ENCODE measurements at places on chromosomes 7 and 10.

DNA sequence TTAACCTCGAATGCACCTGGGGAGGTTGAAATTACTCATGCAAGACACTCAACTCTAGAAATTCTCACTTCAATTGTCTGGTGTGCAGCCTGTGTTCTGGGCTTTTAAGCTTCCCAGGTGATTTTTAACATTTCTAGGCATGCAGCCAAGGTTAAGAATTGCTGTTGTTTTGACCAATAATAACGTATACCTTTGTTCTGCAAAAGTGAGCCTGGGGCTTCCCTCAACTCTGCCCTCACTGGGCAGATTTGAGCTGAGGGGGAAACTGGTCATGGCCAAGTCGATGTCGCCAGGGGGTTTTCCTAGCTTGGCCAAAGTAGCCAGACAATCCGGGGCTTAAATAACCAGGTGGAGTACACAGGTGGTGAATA, 568 bp downstream of the PRSS2 start:
- DNase-seq: no peak

DNA sequence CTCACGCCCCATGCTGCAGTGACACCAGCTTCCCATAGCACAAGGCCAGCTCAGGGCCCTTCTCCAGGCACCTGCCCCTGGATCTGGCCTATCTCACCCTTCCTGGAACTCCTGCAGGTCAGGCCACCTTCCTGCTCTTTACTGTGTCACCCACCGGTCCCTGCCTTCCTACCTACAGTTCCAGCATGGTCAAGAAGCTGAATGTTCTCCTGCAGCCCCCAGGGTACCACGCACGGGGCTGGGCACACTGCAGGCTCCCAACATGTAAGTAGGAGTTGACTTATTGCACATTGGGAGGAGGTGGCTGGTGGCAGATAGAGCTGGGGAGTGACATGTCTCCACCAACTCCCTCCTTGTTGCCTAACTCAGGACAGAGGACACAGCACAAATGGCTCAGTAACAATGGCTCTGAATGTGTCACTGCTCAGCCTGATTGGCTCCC, 14.5 kb downstream of the ITPRIP start:
- DNase-seq: no peak

DNA sequence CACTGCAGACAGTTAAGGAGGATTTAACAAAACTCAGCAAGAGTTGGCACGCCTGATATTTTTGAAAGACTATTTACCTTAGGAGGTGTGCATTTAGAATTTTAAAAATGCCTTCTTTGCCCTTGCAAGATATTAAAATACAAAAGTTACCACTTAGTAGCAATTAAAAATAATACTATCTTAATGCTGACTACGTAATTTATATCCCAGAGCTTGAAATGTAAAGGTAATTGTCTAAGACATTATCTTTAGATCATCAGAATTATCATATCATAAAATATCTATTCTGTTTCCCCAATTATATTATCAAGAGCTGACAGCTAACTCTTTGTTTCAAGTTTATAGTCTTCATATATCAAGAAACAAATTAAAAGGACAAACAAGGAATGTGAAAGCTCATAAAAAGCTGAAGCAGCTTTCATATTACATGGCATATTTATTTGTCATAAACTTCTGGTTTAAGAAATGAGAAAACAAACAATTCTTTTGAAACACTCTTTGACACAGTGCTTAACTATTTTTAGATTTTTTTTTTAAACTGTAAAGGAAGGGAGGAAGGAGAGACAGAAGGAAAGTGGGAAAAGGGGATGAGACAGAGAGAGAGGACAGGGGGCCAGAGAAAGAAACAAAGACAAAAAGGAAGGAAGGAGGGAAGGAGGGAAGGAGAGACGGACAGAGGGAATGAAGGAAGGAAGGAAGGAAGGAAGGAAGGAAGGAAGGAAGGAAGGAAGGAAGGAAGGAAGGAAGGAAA, 73.5 kb downstream of the RTKN2 start:
- no peak for DNase-seq

GRCh38 chr7:1911571-1911970, 241.5 kb downstream of the ELFN1 start:
- DNase-seq: no peak

- DNase-seq: no peak
Observed at GRCh38 chr10:86632951-86633350, 21.4 kb upstream of the OPN4 start.

- no peak for DNase-seq
Observed at GRCh38 chr10:101230183-101230917, 1.1 kb upstream of the LBX1 start.

DNA sequence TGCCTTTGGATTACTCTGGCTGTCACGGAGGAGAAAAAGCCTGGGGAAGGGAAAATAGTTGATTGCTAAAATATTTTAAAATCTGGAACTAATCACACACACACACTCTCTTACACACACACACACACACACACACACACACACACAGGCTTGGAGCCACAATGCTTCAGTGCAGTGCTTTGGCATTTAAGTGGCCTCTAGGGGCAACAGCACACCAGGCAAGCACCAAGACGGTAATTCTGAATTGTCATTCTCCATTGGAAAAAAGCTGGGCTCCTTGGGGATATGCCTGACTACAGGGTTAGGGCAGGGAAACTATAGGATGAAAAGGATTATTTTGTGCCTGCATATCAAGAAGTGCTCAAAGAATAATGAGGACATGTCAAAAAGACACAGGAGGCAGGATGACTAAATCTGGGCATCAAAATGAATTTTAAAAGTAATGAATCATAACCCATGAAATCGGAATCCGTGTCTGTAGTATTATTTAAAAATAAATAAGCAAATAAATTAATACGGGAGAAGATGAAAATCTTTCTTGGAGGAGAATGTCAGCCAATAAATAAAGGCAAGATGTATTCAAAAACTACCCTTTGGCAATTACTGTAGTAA, 30.4 kb upstream of the DDC start:
- DNase-seq: peak; percentile 62

GRCh38 chr7:6057316-6058129, 26.3 kb downstream of the ANKRD61 start:
- DNase-seq: no peak

GRCh38 chr7:152074673-152075072, 49.2 kb downstream of the GALNT11 start:
- DNase-seq: no peak

DNA sequence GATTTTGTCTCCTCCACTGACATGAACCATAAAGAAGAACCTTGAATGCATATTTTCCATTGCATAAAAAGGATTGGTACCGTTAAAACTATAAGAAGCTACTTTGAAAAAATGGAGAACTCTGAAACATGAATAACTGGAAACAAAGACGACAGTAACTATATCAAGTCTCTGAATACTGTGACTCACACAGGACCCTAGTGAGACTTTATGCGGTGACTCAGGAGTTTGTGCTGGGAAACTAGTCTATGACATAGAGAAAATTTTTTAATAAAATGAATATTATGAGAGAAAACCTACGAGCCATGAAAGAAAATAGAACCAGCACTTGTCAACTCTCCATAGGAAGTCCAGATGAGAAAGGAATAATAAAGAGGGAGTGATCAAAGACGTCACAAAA, 339.9 kb upstream of the ADARB2 start:
- no peak for DNase-seq

DNA sequence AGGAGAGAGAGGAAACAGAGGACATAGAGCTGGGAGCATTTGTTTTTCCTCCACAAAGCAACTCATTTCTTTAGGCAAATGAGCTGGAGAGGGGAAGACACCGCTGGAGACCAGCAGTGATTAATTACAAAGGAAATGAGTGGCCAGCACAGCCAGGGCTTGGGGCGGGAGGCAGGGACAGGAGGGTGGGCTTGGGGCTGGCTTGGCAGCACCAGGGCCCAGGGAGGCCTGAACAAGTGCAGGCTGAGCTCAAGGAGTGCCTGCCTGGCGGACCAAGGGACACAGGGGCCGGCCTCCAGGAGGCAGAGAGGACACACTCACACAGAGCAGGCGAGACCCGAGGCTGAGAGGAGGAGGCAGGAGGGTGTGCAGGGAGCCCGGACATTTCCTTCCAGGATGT, 149.0 kb upstream of the UNC5B start:
- no peak for DNase-seq

- peak; percentile 33 for DNase-seq
Observed at GRCh38 chr10:125257521-125258108, 97.3 kb upstream of the CTBP2 start.

- no peak for DNase-seq
Observed at GRCh38 chr7:95904099-95904498, 131.7 kb downstream of the DYNC1I1 start.

GRCh38 chr7:92639966-92640365, 49.8 kb upstream of the FAM133B start:
- no peak for DNase-seq

- no peak for DNase-seq
Observed at GRCh38 chr7:151556592-151556991, 36.9 kb upstream of the RHEB start.

GRCh38 chr10:492836-493235, 196.6 kb downstream of the DIP2C start:
- DNase-seq: no peak

Measured in Karpas-422 (cell line).